ENCODE measurements at places on chromosomes 1 and 21. TPM values are rescaled to one million over a fixed set of nuclear protein-coding genes. Genes with fewer than 3 reads are reported as not detected.
A peak's percentile ranks its signal among the peaks of the same experiment; 100 is the strongest.

DNA sequence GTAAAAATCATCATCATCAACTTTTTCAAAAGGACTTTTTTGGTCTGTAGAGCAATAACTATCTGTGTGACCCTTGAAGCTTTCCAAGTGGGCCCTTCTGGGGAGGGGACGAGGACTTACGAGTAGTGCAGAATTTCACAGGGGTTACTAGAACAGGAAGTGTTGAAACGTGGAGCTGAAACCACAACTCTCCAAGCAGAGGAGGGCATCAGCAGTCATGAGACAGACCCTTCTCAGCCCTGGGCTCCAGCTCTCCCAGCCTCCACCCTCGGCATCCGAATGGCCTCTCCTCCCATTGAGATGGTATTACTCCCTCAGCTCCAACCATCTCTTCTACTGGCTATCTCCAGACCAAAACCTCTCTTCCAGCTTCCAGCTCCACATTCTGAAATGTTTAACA is 3.6 kb downstream of the FAM89A start:
- DNase-seq = no peak
- H3K36me3 ChIP-seq = no peaks in the 10 kb centered on the region
- no peak overlapping the region for H3K4me3 ChIP-seq
- no peaks in the 10 kb centered on the region for H3K27me3 ChIP-seq

GRCh38 chr1:200038981-200039848 is 11.7 kb downstream of the NR5A2 start:
- H3K27me3 ChIP-seq = no peaks in the 10 kb centered on the region
- H3K4me3 ChIP-seq = peak overlapping the region; percentile 28
- DNase-seq = no peak
- peaks cover 7% of the 10 kb centered on the region for H3K4me1 ChIP-seq
- H3K27ac ChIP-seq = peak overlapping the region; percentile 66

- peaks cover 13% of the 10 kb centered on the region for H3K4me1 ChIP-seq
- no peak overlapping the region for H3K4me3 ChIP-seq
- no peaks in the 10 kb centered on the region for H3K27me3 ChIP-seq
- H3K36me3 ChIP-seq = no peaks in the 10 kb centered on the region
- no peak for DNase-seq
These were observed 30.4 kb downstream of the PIK3C2B start for GRCh38 chr1:204464187-204464631.

CITED4 gene
- 15.6 TPM for total RNA-seq

DNA sequence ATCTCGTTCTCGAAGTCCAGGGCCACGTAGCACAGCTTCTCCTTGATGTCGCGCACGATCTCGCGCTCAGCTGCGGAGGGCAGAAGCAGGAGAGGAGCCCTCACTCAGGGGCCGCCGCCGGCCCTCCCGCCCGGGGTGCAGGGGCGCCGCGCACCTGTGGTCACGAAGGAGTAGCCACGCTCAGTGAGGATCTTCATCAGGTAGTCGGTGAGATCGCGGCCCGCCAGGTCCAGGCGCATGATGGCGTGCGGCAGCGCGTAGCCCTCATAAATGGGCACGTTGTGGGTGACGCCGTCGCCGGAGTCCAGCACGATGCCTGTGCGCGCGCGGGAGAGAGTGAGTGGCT is 1.8 kb downstream of the ACTA1 start:
- no peak for DNase-seq
- H3K4me3 ChIP-seq = no peak overlapping the region
- no peaks in the 10 kb centered on the region for H3K4me1 ChIP-seq
- H3K27ac ChIP-seq = no peak overlapping the region
- peaks cover 37% of the 10 kb centered on the region for H3K27me3 ChIP-seq
- H3K36me3 ChIP-seq = no peaks in the 10 kb centered on the region

- DNase-seq = no peak
- H3K4me1 ChIP-seq = peaks cover 18% of the 10 kb centered on the region
- H3K27ac ChIP-seq = peak overlapping the region; percentile 90
- no peaks in the 10 kb centered on the region for H3K27me3 ChIP-seq
These were observed 35.6 kb downstream of the MEF2D start for GRCh38 chr1:156464825-156465452.

DNA sequence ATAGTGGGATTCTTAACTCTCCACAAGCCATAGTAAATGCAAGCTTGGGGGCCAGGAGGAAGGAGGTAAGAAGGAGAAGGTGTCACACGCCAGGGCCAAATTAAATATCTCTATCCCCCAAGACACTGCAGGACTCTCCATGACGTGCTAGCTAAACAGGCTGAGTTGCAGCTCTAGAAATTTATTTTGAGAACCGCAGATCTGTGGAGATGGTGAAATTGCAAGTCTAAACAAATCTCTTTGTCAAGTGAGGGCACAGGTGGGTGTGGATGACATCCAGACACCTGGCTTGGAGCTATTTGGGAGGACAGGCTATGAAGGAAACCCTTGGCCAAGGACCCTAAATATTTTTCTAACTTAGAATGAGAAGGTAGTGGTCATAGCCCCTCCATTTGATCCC is 39.5 kb upstream of the USP1 start:
- no peaks in the 10 kb centered on the region for H3K4me1 ChIP-seq
- DNase-seq = no peak
- H3K27me3 ChIP-seq = no peaks in the 10 kb centered on the region
- H3K4me3 ChIP-seq = no peak overlapping the region
- no peak overlapping the region for H3K27ac ChIP-seq

BSDC1 gene
- total RNA-seq = 25.9 TPM

LAMB3 gene
- total RNA-seq = not detected

GUCA2B gene
- total RNA-seq = not detected

KRTAP10-5 gene
- total RNA-seq = not detected

UHMK1 gene
- total RNA-seq = 9.2 TPM

C1QA gene
- 33.3 TPM for total RNA-seq

PODN gene
- total RNA-seq = 48.7 TPM

GOLT1A gene
- total RNA-seq = not detected

GUCA2A gene
- not detected for total RNA-seq

DNA sequence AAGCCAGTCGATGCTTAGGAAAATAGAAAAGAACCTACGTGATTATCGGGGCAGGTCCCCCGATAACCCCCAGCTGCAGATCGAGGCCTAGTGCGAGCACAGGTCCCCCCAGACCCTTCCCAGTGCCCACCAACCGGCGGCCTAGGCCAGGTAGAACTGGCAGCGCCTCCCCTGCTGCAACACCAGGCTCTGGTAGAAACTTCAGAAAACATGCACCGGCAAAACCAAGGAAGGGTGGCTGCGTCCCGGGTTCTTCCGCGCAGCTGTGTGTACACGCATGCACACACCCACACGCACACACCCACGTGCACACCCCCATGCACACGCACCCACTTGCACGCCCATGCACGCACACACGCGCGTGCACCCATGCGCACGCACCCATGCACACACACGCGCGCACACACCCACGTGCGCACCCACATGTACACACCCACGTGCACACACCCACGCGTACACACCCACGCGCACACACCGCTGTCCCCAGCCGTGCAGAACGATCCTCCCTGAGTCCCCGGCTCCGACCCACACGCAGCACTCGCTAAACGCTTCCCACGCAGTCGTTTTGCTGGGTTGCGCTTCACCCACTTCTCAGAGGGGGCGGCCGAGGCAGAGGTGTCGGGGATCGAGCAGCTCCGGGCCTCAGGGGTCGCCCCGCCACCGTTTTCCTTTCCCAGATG is 5.2 kb downstream of the TSPEAR start:
- DNase-seq = peak; percentile 5
- H3K27ac ChIP-seq = no peak overlapping the region
- no peaks in the 10 kb centered on the region for H3K36me3 ChIP-seq
- H3K27me3 ChIP-seq = peaks cover 33% of the 10 kb centered on the region
- H3K4me1 ChIP-seq = no peaks in the 10 kb centered on the region

GRCh38 chr1:110007046-110007830 is 22.7 kb downstream of the AHCYL1 start:
- no peaks in the 10 kb centered on the region for H3K36me3 ChIP-seq
- H3K27me3 ChIP-seq = no peaks in the 10 kb centered on the region
- H3K27ac ChIP-seq = no peak overlapping the region

IRF2BP2 gene
- 182 TPM for total RNA-seq

FAM3B gene
- total RNA-seq = not detected

FCRL1 gene
- not detected for total RNA-seq

CAPN8 gene
- 0.59 TPM for total RNA-seq

ATAD3C gene
- total RNA-seq = 0.77 TPM

DNA sequence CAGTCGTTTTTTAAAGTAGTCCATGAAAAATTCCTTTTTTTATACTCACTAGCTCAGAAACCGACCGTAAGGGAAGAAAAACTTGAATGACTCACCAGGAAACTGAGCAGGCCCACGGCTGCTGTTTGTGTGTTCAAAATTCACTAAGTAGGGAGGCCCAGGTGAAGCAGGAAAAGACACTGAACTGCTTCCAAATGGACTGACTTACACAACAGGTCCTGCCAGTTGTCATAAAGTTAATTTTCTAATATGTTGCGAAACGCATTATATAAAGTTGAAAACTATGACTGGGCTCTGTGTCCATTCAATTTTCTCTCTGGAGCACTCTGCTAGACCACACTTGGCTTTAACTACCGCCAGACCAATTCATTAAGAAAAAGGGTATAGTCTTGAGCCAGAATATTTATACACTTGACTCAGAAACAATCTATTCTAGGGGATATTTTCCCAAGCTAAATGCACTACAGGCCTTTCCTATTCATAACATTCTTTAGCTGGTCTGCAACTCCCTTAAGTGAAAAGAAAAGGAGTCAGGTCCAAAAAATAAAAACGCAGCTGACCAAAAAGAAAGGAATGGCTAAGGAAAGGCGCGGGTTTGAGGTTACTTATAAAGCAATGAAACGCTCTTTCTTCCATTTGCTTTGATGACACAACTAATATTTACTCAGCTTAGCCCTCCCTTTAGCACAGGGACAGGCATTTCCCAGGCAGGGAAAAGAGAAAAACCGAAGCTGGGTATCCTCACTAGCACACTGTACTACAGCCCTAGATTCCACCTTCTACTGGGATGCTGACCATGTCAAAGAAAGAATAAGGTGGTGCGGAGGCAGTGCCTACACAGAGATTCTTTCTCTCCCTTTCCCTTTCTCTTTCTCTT is 306.3 kb upstream of the ESRRG start:
- H3K27me3 ChIP-seq = no peaks in the 10 kb centered on the region
- no peaks in the 10 kb centered on the region for H3K36me3 ChIP-seq
- no peak overlapping the region for H3K4me3 ChIP-seq
- H3K27ac ChIP-seq = no peak overlapping the region
- DNase-seq = no peak
- H3K4me1 ChIP-seq = no peaks in the 10 kb centered on the region

- H3K27me3 ChIP-seq = no peaks in the 10 kb centered on the region
- no peak overlapping the region for H3K27ac ChIP-seq
- no peaks in the 10 kb centered on the region for H3K36me3 ChIP-seq
- no peak for DNase-seq
These were observed 543.0 kb upstream of the PLXNA2 start for GRCh38 chr1:208787219-208787618.

GRCh38 chr1:6349254-6349943 is 44.2 kb downstream of the ACOT7 start:
- DNase-seq = no peak
- H3K27ac ChIP-seq = no peak overlapping the region
- H3K36me3 ChIP-seq = no peaks in the 10 kb centered on the region
- no peak overlapping the region for H3K4me3 ChIP-seq
- H3K27me3 ChIP-seq = no peaks in the 10 kb centered on the region

DNA sequence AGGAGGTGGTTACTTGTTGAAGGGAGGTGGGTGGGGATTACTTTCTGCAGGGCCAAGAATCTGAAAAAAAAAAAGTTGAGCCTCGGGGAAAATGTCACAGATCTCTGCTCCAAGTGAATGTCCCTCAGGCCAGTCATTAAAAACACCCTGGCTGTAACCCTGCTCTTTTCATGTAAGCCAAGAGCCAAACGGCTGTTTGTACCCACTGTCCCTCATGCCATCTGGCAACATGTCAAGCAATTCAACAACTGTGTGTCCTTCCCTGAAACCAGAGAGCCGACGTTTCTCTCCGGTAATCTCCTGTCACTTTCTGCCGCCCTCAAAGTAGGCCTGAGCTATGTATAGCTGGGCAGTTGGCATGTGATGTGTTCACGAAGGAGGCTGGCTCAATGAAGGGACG is 14.7 kb downstream of the CASQ2 start:
- no peak for DNase-seq
- no peaks in the 10 kb centered on the region for H3K27me3 ChIP-seq
- no peaks in the 10 kb centered on the region for H3K36me3 ChIP-seq
- no peaks in the 10 kb centered on the region for H3K4me1 ChIP-seq
- no peak overlapping the region for H3K27ac ChIP-seq

NT5C1A gene
- not detected for total RNA-seq

- DNase-seq = no peak
- no peaks in the 10 kb centered on the region for H3K27me3 ChIP-seq
- no peak overlapping the region for H3K27ac ChIP-seq
- H3K4me3 ChIP-seq = no peak overlapping the region
- H3K36me3 ChIP-seq = no peaks in the 10 kb centered on the region
These were observed 145.8 kb upstream of the WNT4 start for GRCh38 chr1:22288593-22289241.

PM20D1 gene
- not detected for total RNA-seq

- H3K4me3 ChIP-seq = no peak overlapping the region
- no peak overlapping the region for H3K27ac ChIP-seq
- no peaks in the 10 kb centered on the region for H3K4me1 ChIP-seq
- no peak for DNase-seq
- H3K27me3 ChIP-seq = no peaks in the 10 kb centered on the region
These were observed 239.3 kb downstream of the NRIP1 start for GRCh38 chr21:14825514-14825974.

GRCh38 chr1:28056129-28056925 is 32.1 kb downstream of the EYA3 start:
- H3K27me3 ChIP-seq = no peaks in the 10 kb centered on the region
- no peaks in the 10 kb centered on the region for H3K4me1 ChIP-seq
- DNase-seq = no peak
- H3K27ac ChIP-seq = no peak overlapping the region
- no peaks in the 10 kb centered on the region for H3K36me3 ChIP-seq

Data from uterus (tissue), 4 donors.